ENCODE measurements at places on chromosomes 4 and X.

GRCh38 chrX:18620349-18620748 is 51.6 kb downstream of the RS1 start:
- no peak for DNase-seq

GRCh38 chrX:68203211-68203610 is 230.1 kb downstream of the OPHN1 start:
- no peak for DNase-seq

DNA sequence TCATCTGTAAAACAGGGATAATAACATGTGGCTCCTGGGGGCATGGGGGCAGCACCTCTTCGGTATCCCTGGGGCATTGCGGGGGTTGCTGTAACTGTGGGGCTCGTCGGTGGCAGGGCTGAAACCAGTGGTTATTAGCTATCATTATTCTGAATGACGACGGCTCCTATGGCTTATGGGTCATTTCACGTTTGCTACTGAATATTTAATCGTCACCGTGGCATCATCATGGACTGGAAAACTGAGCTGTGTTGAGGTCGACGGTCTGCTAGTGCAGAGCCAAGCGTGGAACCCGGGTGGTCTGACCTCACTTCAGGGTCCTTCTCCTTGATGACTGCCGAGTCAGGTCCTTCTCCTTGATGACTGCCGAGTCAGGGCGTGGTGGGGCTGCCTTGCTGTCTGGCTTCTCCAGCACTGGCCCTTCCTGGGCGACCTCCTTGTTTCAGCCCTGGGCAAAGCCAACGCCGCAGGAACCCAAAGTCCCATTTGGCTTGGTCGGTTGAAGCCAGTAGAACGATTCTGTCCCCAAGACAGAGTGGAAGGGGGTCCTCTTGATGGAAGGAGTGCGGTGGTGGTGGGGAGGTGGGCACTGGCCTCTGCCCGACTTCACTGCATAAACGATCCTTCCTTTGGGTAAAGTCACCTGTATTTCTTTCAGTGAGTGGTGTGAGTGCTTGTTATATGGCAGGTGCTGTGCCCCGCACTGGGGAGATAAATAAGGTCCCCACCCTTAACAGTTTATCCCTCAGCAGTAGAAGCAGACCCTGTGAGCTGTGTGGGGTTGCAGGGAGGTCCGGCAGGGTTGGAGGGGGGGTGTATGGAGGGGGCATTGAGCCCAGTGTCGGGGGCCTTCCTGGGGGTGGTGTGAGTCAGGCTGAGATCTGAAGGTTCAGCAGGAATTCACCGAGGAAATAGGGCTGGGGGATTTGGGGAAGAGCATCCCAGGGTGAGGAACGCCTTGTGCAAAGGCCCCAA is 40.8 kb downstream of the PSAPL1 start:
- no peak for DNase-seq

GRCh38 chr4:174119051-174119450 is 164.4 kb downstream of the FBXO8 start:
- DNase-seq = no peak

DNA sequence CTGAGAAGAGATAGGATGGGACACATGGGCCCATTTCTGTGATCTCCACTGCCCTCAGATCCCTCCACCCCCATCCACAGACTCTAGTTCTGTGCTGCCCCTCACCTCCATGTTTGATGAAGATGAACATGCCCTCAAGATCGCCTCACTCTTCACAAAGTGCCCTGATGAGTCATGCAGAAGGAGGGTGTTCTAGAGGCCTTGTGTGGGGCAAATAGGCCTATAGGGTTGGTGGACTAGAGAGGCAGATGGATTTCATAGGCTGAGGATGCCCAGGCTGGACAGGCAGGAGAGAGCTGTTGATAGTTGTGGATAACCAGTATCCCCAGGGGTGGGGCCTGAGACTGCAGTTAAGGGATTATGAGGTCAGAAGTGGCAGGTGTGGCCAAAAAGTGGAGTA is at the start of gene CXorf65:
TSS of gene CXorf65 (minus strand) at position 314 of the 400 bp plus-strand sequence. CDS start at position 130, 184 bp downstream.
- no peak for DNase-seq

DNA sequence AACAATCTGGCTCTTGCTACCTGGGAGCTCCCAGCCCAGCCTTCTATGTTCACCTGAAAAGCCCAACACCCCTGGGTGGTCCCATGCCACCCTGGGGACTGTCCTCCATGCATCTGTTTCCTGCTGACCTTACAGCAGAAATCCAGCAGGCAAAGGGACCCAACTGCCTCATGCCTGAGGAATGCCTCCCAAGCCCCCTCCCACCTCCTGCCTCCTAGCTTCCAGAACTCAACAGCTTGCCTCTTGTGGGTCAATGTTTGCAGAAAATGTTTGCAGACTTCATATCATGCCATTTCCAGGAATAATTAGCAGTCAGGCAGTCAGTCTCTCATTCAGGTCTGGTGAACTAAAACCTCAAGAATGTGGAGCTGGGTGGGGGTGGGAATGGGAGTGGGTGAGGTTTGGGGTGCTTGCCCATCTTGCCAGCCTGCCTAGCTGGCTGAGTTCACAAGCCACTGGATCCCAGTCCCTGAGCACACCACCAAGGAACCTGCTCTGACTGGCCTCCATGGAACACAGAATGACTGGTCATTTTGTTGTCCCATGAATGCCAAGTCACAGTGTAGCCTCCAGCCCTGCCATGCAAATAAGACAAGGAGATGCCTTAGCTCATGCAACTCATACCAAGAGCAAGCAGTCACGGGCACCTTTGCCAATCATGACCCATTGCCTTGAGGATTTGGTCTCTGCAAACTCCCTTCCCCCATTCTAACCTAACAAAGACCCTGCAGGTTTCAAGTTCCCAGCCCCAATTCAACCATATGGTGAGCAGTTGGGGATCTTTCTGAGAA is 12.1 kb upstream of the PLAC1 start:
- no peak for DNase-seq

GRCh38 chr4:82268050-82268825 is 105.6 kb downstream of the HNRNPD start:
- DNase-seq = peak; percentile 2

- no peak for DNase-seq
Measured at GRCh38 chr4:146186041-146186440, 10.5 kb downstream of the LSM6 start.

DNA sequence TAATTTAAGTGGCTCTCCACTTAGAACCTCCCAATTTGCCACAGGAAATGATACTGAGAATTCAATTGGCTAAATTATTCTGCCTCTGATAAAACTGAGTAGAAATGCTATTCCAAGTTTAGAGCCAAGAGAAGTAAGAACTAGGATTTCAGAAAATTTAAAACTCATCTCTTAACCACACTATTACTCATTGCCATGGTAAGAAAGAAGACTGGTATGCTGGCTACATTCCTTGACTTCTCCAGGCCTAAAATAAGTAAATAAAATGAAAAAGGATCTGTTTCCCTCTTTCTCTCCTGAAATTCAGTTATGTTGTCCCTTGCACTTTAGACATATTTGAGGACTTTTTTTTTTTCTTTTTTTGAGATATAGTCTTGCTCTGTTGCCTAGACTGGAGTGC is 23.3 kb downstream of the ZNF280C start:
- no peak for DNase-seq

DNA sequence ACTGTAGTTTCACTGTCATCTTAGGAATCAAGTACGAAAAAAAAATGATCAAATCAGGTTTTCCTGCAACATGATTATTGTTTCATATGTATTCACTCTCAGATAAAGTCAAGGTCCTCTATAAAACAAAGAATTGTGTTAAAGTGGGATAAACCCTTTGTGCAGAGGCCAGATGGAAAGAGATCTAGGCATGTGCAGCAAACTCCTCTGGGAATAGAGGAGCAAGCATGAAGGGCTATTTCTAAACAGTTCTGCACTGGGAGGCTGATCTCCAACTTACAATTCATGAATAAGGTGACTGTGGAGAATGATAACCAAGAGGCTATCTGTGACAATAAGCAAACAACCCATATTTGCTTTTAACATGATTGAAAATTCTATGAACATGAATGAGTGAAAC is 2.4 kb upstream of the WDFY3 start:
- no peak for DNase-seq

DNA sequence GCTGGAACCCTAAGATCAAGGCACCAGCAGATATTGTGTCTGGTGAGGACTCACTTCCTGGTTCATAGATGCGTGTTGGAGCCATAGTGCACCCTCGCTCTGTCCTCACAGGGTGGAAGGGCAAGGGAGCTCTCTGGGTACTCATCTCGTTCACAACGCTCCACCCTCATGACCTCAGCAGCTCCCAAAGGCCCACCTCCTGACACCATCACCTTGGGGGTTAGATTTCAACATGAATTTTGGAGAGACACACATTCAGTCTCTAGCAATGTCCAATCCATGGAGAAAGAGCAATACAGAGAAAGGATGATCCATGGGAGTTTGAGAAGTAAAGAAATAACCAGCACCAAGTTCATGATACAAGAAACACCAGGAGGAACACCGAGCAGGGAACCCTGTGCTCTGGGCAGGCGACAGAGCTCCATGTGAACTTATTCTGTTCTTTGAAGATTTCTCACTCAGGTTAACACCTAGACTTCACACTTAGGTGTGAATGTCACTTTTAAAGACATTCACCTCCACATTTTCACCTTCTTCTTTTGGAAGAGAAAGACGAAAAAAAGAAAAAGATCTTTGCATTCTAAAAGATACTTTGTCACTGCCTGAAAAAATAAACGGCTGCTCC is 171.8 kb upstream of the FAM9B start:
- no peak for DNase-seq

DNA sequence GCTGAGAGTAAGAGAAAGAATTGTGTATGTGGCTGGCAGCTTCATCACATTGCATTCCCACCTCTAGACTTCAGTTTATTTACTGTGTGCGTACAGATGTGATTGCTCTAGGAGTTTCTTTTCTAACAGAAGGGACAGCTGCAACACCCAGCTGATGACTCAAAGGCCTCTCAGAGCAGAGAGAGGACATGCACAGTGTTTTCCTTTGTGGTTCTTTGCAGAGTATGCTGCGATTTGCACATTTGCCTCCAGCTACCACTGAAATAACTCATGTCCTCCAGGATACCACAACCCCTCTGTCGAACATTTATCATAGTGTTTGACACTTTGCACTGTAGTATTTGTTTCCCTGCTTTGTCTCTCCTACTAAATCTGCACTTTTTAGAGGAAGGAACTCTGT is 294.1 kb downstream of the STIM2 start:
- no peak for DNase-seq

DNA sequence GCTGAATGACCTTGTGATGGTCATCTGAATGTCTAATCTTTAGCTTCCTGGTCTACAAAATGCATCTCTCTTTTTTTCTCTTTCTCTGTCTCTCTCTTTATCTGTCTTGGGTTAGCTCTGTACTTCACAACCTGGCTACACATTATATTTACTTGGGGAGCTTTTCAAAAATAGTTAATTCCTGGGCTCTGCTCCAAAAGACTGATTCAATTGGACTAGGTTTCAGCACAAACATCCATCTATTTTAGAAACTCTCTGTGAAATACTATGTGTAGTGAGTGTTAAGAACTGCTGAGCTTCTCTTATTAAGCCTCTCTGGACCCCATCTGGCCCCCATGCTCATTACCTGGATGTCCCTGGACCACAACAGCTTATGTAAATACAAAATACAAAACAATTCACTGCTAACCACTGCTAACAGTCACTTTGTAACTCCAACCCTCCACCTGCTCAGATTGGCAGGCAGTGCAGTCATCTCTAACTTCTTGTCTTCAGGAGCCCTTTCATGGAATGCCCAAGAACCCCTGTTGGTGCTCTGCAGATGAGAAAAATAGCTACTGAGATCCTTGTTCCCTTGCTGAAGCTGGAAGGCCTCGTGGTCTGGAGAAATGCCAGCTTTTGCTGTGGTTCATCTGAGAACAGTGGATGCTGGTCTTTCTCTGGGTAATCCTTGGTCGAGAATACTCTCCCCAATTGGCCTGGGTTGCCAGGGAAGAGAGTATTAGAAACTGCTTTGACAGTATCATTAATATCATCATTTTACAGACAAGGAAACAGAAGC is 14.8 kb upstream of the BOD1L1 start:
- no peak for DNase-seq

GRCh38 chr4:178953447-178954120 is 1511.3 kb upstream of the AGA start:
- DNase-seq = no peak

DNA sequence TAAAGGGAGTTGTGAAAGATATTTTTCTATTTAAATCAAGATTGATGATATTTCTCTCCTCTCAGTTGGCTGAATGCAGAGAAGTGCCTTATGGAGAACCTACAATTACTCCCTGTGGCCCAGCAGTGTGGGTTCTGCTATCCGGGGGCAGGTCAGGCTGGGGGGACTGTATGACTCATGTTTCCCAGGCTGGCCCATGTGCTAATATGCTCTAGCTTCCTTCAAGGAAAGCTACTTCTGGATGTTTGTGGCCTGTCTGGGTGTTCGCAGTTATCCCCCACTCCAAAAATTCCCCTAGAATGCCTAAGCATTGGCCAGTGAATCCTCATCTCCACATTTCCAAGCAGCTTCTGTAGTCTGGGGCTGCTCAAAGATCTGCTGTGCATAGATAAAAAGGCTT is 58.9 kb upstream of the SPP1 start:
- DNase-seq = no peak

DNA sequence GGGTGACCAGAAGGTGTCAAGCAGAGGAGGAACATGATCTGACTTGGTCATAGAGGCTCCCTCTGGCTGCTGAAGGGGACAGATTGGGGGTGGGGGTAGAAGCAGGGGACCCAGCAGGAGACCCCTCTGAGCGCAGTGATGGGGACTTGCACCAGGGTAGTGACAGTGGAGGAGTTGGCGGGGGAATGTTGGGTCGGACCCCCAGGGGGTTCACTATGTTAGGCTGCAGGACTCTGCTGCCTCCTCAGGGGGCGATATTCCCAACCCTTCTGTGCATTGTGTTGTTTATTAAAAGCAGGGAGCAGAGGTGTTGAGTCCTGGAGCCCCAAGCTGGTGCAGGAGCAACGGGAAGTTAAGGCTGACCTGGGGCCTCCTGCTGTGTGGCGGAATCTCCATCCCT is 8.8 kb downstream of the WDR13 start:
- no peak for DNase-seq

- no peak for DNase-seq
Measured at GRCh38 chrX:104112326-104112951, at the start of gene ZCCHC18. Gene ZCCHC18 (plus strand): TSS chrX:104112523. CDS start chrX:104114112, 1,589 bp downstream.

DNA sequence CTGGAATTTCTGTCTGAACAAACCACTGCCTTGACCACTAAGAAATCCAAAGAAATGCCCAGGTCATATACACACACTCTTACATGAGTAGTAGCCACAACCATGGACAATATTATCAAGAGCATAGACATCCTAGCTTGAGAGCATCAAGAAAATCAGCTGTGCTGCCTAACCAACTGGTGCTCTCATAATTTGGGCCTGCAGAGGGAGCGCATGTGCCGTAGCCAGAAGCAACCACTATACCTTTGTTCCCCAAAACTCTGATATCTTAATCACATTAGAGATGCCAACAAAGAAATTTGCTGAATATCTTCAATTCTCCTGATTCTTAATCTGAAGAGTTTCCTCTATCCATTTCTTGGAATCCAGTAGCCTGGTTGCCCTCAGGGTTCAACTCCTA is 163.6 kb downstream of the ZNF674 start:
- no peak for DNase-seq

- DNase-seq = no peak
Measured at GRCh38 chr4:158644760-158645159, 26.9 kb downstream of the C4orf46 start.

- DNase-seq = no peak
Measured at GRCh38 chr4:95465010-95465409, 83.8 kb downstream of the UNC5C start.

All from activated naive CD4-positive, alpha-beta T cell (primary cell).